Trophoblast cell (in vitro differentiated cells and primary cell): ENCODE measurements at places on chromosomes 11 and 22.
A peak's percentile ranks its signal among the peaks of the same experiment; 100 is the strongest.

GRCh38 chr11:9265211-9266131 is at the start of gene DENND5A:
TSS of gene DENND5A (minus strand) at chr11:9265350. CDS start at chr11:9265069, 281 bp downstream.
- peak; percentile 81 for DNase-seq

DNA sequence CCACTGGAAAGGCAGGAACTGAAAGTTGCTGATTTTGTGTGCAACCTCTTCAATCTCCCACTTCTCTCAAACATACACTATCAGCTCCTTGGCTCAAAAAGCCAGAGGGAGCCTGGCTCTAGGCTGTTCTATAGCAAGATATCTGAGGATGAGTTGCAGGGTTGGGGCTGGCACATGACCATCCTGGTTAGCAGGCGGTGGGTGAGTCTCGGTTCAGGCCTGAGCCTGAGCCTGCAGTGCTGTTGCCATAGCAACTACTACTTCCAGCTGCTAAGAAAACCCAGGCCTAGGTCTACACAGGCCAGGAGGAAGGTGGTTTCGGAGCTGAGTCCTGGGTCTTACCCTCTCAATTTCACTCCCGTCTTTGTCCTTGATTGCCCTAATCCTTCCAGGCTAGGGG is 39.0 kb downstream of the CWC15 start:
- DNase-seq, result no peak

DNA sequence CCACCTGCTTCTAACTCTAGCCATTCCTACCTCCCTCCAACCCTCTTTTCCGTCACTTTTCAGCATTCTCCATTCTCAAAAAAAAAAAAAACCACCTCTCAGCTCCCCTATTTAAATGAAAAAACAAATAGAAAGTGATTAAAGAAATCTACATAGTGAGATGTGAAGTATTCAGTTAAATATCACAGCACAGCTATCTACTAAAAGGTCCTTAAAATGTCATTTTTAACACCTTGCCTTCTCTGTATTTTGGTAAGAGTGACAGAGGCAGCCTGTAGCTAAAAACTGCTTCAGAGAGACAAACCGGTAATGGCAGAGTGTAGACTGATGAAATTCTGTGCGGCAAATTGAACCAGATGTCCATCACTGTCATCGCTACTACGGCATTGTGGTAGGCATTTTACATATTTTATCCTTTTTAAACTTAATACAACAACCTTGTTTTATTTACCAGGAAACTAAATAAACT is 346 bp upstream of the ALG9 start:
- no peak for DNase-seq

- peak; percentile 44 for DNase-seq
Measured at GRCh38 chr11:818396-819128, at the start of gene PNPLA2. TSS of gene PNPLA2 (plus strand) at chr11:818914. CDS start at chr11:819719, 805 bp downstream.

DNA sequence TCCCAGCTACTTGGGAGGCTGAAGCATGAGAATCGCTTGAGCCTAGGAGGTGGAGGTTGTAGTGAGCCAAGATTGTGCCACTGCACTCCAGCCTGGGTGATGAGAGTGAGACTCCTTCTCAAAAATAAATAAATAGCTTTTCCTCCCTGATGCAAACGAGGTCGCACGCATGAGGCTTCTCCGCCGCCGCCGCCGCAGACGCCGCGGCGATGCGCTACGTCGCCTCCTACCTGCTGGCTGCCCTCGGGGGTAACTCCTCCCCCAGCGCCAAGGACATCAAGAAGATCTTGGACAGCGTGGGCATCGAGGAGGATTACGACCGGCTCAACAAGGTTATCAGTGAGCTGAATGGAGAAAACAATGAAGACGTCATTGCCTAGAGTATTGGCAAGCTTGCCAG is 20.0 kb upstream of the RAB39A start:
- DNase-seq, result peak; percentile 32

DNA sequence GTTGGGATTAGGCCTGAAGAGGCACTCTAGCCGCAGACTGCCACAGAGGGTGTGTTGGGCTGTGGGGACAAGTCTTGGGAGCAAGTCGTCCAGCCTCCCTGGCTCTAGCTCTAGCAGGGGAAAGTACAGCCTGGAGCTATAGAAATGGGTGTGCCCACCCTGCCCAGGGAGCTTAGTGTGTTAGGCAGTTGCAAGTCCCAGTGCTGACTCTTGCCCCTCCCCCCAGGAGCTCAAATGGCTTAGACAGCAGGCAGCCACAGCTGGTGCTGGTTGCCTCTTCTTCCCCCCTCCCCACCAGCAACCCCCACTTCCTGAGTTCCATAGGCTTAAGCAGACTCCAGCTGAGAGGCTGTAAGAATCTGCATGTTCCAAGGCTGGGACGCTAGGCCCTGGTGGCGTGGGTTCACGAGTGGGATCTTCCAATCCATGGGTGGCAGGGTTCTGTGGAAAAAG is 61.2 kb downstream of the GUCY1A2 start:
- DNase-seq, result no peak

DNA sequence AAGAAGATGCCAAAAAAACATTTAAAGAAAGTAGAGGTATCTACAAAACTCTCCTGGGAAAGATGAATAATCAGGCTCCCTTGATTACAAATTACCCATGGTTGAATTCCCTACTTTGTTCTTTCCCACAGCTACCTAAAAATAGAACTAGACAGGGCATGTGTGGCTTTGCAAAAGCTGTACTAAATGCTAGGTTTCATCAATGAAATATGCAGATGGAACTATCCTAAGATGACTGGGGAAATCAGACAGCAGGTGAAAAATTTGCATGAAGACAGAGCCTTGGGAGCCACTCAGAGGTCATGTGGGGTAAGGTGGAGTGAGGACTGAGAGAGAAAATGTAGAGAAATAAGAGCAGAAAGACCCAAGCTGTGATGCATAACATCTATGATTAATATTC is 14.7 kb downstream of the LAYN start:
- DNase-seq, result no peak

GRCh38 chr22:27283240-27283639 is 518.3 kb downstream of the MN1 start:
- no peak for DNase-seq

- DNase-seq, result no peak
Measured at GRCh38 chr11:114031246-114031966, 28.1 kb upstream of the ZBTB16 start.

DNA sequence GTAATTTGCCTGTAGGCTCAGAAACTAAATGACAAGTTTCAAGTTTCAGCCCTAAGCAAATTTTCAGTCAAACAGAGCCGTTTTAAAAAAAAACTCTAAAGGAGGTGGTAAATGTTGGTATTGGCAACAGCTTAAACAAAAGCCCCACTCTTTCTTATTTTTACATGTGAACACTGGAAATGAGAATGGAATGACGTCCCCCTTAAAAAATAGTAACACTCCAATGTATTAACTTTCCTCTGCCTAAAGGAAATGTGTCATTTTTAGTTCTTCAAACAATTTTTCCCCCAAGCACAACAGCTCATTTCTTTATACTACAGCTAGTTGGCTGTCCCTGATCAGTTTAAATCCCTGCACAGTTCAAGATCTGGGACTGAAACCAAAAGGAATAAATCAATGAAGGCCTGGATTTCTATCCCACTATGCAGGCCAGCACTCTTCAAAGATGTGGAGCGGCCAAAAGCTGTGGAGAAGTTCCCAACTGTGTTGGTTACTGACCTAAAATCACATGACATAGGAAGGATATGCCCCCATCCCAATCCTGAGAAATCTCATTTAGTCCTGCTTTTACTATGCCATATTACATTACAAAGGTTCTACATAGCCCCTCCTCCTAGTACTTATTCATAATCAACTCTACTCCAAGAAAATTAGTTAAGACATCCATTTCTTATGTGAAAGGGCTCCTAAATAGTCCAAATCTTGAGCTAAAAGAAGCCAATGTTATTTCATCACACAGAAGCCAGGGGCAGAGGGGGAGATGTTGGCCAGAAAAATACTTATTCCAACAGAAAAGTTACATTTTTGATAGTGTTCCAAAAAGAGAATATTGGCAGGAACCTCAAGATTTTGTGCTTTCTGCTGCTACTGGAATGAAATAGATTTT is 95.9 kb downstream of the CADM1 start:
- DNase-seq, result no peak

GRCh38 chr11:70054004-70054403 is 24.1 kb upstream of the ANO1 start:
- DNase-seq, result no peak

GRCh38 chr11:69299023-69299461 is 5.1 kb downstream of the MYEOV start:
- no peak for DNase-seq

- DNase-seq, result no peak
Measured at GRCh38 chr11:104522650-104523049, 358.7 kb upstream of the PDGFD start.

DNA sequence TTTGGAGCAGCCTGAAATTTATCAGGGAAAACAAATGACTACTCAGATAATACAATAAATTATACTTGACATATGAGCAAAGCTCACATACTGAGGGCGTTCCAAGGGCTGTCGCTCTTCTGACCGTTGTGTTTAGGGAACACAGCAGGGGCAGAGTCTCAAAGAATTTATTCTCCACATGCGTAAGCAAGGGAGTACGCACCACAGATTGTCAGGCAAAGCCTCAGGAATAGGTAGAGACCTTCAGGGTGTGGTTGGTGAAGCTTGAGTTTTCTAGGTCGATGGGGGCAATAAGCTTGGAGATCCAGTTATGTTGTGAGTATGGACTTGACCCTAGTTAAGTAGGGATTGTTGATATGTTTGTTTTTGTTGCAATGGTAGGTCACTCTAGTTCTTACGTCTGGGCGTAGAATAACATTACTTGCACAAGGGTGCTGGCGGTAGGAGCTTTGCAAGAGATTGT is 830 bp downstream of the ACAT1 start:
- no peak for DNase-seq
